ENCODE measurements at places on chromosomes 13 and 19. TPM values are rescaled to one million over a fixed set of nuclear protein-coding genes. Genes with fewer than 3 reads are reported as not detected.

GRCh38 chr19:3573162-3573857 is 566 bp downstream of the HMG20B start:
- no peaks in the 10 kb centered on the region for H3K36me3 ChIP-seq
- H3K4me1 ChIP-seq = peaks cover 16% of the 10 kb centered on the region
- DNase-seq = no peak
- H3K4me3 ChIP-seq = peak overlapping the region; percentile 97

DNA sequence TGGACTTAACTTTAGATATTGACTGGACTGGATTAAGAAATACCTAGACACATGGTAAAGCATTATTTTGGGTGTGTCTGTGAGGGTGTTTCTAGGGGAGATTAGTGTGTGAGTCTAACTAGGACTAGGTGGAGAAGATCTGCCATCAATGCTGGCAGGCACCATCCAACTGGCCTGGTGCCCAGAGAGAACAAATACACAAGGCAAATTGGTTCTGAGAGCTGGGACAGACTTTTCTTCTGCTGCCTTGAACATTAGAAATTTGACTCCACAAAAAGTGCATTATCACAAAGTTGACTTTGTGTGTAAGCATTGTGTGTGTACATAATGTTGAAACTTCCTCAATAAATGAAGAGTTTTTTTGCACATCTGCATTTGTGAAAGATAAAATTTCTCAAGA is 522.1 kb downstream of the SUCLA2 start:
- no peaks in the 10 kb centered on the region for H3K4me1 ChIP-seq
- no peak for DNase-seq
- no peak overlapping the region for H3K4me3 ChIP-seq

GRCh38 chr13:57346786-57347185 is 179.8 kb downstream of the PRR20E start:
- H3K27ac ChIP-seq = no peak overlapping the region
- no peaks in the 10 kb centered on the region for H3K36me3 ChIP-seq
- no peaks in the 10 kb centered on the region for H3K4me1 ChIP-seq
- H3K27me3 ChIP-seq = no peaks in the 10 kb centered on the region

GRCh38 chr19:53555352-53555751 is 17.4 kb downstream of the ZNF331 start:
- peak overlapping the region; percentile 67 for H3K4me3 ChIP-seq
- H3K27me3 ChIP-seq = no peaks in the 10 kb centered on the region
- H3K36me3 ChIP-seq = peaks cover 1% of the 10 kb centered on the region
- no peaks in the 10 kb centered on the region for H3K4me1 ChIP-seq
- H3K27ac ChIP-seq = peak overlapping the region; percentile 80
- no peak for DNase-seq

DNA sequence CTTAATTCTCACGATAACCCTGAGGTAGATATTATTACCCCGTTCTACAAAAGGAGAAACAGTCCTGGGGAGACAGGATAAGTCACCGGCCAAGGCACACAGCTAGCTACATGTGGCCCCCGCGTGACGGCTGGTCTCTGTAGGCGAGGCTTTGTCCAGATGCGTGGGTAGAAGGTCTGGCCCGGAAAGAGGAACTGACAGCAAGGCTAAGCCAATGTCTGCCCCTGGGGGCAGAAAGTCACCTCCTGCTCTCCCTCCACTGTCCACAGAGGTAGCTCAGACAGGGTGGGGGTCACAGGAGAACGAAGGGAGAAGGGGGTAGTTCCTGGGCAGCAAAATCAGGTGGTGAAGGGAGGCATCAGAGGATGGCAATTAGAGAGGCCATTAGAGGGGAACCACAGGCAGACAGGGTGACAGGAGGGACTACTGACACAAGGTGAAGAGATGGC is 1.8 kb downstream of the APOC4 start:
- no peaks in the 10 kb centered on the region for H3K36me3 ChIP-seq
- DNase-seq = peak; percentile 14
- H3K27me3 ChIP-seq = no peaks in the 10 kb centered on the region
- no peaks in the 10 kb centered on the region for H3K4me1 ChIP-seq

- H3K4me3 ChIP-seq = no peak overlapping the region
- no peak overlapping the region for H3K27ac ChIP-seq
- DNase-seq = no peak
- H3K27me3 ChIP-seq = no peaks in the 10 kb centered on the region
Measured at GRCh38 chr19:45352471-45352870, 11.9 kb downstream of the KLC3 start.

The ZNF850 gene
- total RNA-seq = 0.39 TPM

DNA sequence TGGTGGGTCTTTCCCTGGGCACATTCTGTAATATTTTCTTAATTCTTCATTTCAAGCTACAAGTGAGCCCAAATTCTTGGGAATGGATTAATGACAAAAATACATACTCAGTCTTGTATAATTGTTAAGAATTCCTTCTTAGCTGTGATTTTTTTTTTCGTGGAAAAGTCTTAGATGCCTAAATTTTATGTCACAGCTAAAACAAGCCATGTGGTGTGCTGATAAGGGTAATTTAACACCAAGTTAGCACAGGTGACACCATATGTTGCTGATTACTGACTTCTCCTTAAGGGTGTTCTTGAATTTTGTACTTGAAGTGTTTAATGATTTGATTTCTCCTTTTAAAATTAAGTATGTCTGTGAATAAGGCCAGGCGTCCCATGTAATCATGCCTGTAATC is 29.3 kb downstream of the WDFY2 start:
- H3K36me3 ChIP-seq = no peaks in the 10 kb centered on the region
- no peak overlapping the region for H3K4me3 ChIP-seq
- no peak for DNase-seq
- H3K4me1 ChIP-seq = peaks cover 6% of the 10 kb centered on the region

DNA sequence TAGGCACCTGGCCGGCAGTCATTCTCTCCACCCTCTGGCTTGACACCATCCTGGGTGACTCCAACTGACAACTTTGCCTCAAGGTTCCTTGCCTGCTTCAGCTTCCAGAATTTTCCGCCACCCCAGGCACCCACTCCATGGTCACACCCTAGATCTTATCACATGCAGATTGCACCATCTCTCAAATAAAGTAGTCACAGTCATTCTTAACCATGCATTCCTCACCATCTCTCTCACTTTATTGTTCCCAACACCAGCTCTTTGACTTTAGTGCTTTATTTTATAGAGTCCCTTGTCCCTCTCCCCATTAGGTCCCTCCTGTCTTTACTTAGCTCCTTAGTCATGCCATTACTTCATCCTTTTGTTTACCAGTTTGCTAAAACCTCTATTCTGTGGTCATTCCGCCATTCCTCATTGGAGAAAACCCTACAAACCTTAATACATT is 351.7 kb downstream of the SPRY2 start:
- H3K4me3 ChIP-seq = no peak overlapping the region
- no peaks in the 10 kb centered on the region for H3K27me3 ChIP-seq

The ICAM4 gene
- not detected for total RNA-seq

GRCh38 chr13:111184458-111185401 is 69.6 kb downstream of the ARHGEF7 start:
- peak overlapping the region; percentile 59 for H3K27ac ChIP-seq
- peaks cover 68% of the 10 kb centered on the region for H3K4me1 ChIP-seq
- no peaks in the 10 kb centered on the region for H3K27me3 ChIP-seq
- H3K36me3 ChIP-seq = no peaks in the 10 kb centered on the region
- no peak overlapping the region for H3K4me3 ChIP-seq
- peak; percentile 23 for DNase-seq

The ZNF419 gene
- total RNA-seq = 25.2 TPM

Measured in gastrocnemius medialis (tissue), 4 donors.